MM.1S (cell line): ENCODE measurements at places on chromosomes 11 and 22.

GRCh38 chr11:104198576-104198975 lies 34.6 kb upstream of the PDGFD start:
- no peak for DNase-seq

GRCh38 chr11:66327171-66328030 lies 8.8 kb downstream of the RIN1 start:
- no peak for DNase-seq

DNA sequence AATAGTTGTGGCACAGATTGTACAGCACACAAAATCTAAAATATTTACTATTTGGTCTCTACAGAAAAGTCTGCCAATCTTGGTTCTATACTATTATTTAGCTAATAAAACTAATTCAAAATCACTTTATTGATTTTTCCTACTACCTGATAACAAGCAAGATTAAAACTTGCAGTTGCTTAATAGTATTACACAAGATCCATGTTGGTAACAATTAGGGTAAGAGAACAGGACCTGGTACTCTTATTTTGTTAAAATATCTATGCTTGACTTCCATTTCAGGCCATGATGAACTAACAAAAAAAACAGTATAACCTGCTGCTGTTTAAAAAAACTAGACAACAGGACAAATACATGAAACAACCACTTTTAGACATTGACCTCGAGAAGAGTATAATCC lies 52.4 kb downstream of the CWF19L2 start:
- DNase-seq, result no peak

DNA sequence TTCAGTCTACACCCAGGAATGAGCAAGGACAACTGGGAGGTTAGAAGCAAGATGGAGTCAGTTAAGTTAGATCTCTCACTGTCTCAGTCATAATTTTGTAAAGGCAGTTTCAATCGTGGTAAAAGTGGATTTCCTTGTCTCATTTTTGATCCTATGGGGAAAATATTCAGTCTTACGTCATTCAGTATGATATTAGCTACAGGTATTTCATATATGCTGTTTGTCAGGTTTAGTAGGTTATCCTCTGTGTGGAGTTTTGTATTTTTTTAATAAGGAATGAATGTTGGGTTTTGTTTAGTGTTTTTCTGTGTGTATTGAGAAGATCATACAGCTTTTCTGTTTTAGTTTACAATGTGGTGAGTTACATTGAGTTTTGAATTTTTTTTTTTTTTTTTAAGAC lies 11.8 kb downstream of the SPECC1L start:
- DNase-seq, result no peak

DNA sequence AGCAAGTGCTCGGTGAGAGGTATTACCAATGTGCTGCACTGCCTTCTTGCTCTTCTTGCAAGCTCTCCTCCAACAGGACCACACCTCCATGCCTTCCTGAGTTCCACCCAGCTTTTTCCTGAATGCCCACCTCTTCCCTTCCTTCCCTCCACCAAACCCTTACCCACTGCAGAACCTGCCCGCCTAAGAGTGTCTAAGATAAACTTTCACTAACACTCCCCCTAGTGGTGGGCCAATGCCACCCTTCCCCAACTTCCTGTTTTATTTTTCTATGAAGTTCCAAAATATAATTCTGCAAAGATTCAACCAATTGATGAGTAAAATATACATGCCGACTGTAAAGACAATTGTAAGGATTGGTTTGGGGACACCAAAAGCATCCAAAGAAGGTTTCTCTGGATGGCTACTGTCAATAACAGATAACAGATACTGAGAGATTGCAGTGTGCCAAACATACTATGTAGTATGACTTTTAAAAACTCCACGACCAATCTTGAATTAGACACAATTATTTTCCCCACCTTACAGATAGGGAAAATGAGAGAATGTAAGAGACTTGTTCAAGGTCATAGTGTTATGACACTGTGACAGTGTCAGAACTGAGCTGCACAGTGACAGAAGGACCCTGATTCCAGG lies 38.6 kb upstream of the BMAL1 start:
- peak; percentile 50 for DNase-seq

GRCh38 chr11:107705027-107705426 lies 6.8 kb downstream of the SLN start:
- DNase-seq, result no peak

DNA sequence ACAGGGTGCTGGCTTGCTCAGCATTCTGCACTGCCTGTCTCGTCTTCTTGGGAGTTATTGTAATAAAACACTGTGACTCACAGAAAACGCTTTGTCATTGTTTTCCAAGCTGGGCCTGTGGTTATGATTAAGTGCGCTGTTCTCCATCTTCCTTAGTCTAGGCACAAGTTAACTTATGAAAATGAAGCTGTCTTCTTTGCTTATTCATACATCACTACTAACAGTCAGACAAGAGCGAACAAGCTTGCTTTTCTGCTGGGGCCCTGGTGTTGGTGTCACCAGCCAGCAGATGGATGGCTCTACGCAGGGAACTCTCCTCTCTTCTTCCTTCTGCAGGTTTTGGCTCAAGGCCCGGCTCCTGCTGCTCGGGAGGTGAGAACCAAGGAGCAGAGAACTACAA lies 380.1 kb upstream of the SYN3 start:
- no peak for DNase-seq

GRCh38 chr11:13108416-13108815 lies 99.3 kb downstream of the RASSF10 start:
- DNase-seq, result no peak

- no peak for DNase-seq
Measured at GRCh38 chr11:113505046-113505445, 29.8 kb upstream of the DRD2 start.

GRCh38 chr11:74849525-74850391 lies 99.1 kb downstream of the XRRA1 start:
- no peak for DNase-seq

- DNase-seq, result no peak
Measured at GRCh38 chr22:43477966-43478365, 66.2 kb downstream of the MPPED1 start.

DNA sequence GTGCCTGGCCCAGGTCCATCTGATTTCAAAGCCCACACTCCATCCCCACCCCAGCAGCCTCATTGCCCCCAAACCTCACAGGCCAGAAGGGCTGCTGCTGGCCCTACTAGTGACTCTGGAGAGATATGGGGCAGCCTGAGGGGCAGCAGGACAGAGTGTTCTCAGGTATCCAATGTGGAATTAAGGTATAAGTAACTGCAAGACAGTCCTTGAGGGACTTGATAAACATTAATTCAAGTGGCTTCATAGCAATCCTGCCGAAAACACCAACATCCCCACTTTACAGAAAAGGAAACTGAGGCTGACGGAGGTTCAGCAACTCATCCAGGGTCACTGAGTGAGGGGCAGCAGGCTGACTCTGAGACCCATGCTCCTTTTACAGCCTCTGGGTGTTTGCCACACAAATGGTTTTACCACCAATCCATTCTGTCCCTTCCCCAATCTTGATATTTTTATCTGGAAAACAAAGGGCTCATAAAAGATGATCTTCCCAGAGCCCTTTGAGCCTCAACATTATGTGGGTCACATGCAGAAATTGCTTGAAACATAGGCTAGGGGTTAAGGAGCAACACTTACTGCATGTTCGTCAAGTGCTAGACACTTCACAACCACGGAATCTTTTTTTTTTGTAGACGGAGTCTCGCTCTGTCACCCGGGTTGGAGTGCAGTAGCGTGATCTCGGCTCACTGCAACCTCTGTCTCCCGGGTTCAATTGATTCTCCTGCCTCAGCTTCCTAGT lies 2.3 kb downstream of the NIPSNAP1 start:
- DNase-seq, result no peak

GRCh38 chr11:119578521-119579191 lies 150.3 kb downstream of the NECTIN1 start:
- no peak for DNase-seq

- DNase-seq, result no peak
Measured at GRCh38 chr11:11998091-11998781, 10.2 kb downstream of the DKK3 start.

GRCh38 chr22:46934746-46935491 lies 172.5 kb downstream of the TBC1D22A start:
- DNase-seq, result no peak

- DNase-seq, result no peak
Measured at GRCh38 chr11:9273376-9274336, 8.5 kb upstream of the DENND5A start.

GRCh38 chr11:27864091-27864491 lies 163.8 kb upstream of the BDNF start:
- no peak for DNase-seq

GRCh38 chr22:48445113-48445827 lies 1382.4 kb downstream of the BRD1 start:
- DNase-seq, result no peak

GRCh38 chr11:2848497-2848896 lies 37.1 kb downstream of the CDKN1C start:
- no peak for DNase-seq

- peak; percentile 41 for DNase-seq
Measured at GRCh38 chr22:41687901-41688364, 734 bp downstream of the SNU13 start.

GRCh38 chr11:92880381-92880780 lies 89.1 kb upstream of the MTNR1B start:
- no peak for DNase-seq

DNA sequence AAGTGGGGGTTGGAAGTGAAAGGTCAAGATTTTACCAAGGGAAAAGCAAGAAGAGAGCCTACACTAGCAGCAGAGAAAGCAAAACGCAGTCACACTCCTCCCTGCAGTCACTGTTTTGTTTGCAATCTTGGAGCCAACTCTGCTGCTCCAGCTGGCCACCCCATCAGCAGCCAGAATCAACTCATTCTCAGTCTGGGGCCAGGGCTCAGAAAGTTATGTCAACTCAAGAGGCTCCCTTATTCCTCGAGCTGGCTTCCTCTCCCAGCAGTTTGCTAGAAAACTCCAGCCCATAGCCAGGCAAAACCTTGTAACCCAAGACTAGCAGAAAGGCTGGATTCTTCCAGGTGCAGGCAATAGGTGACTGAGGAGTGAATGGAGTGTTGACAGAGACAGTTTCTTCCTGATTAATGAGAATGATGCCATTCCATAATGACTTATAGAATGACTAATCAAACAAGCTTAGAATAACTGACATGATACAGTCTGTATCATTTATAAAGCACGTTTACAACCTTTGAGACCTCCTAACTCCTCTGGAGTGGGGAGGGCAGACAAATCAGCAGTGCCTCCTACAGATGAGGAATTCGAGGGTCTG lies 53.4 kb downstream of the P4HA3 start:
- DNase-seq, result no peak

DNA sequence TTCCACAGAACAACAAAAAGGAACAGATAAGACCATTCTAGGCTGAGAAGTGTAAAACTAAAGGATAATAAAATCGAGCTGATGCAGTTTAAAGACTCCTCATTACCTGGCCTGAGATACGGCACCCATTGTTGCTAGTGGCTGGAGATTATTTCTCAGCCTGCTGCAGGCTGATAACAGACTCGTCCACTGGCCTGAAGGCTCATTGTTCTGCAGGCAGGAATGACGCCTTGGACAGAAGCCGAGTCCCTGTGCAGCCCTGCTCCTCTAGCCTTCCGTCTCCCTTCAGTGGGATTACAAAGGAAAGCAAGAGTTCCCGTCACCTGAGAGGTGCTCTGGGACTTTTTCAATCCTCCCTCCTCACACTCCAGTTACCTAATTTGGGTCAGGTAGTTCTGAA lies 1065.3 kb downstream of the OPCML start:
- DNase-seq, result no peak

- DNase-seq, result no peak
Measured at GRCh38 chr11:68035266-68035876, 3.5 kb upstream of the TCIRG1 start.

GRCh38 chr11:16780146-16780545 lies 41.7 kb downstream of the C11orf58 start:
- no peak for DNase-seq

DNA sequence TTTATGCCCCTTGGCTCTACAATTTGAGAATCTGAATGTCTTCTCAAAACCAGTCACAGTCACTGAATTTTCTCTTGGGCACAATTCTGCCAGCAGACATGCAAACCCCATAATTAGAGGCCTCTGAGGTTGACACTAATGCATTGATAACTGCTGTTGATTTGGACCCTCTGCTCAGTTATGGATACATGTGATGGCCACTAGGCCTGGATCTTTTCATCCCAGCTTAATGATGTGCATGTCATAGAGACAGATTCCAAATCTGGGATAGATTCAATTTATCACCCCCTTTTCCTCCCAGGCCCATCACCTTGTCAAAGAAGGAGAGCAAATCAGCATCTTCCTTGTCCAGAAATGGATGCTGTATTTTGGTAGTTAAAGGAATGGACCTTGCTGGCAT lies 92.2 kb downstream of the C11orf91 start:
- DNase-seq, result no peak

DNA sequence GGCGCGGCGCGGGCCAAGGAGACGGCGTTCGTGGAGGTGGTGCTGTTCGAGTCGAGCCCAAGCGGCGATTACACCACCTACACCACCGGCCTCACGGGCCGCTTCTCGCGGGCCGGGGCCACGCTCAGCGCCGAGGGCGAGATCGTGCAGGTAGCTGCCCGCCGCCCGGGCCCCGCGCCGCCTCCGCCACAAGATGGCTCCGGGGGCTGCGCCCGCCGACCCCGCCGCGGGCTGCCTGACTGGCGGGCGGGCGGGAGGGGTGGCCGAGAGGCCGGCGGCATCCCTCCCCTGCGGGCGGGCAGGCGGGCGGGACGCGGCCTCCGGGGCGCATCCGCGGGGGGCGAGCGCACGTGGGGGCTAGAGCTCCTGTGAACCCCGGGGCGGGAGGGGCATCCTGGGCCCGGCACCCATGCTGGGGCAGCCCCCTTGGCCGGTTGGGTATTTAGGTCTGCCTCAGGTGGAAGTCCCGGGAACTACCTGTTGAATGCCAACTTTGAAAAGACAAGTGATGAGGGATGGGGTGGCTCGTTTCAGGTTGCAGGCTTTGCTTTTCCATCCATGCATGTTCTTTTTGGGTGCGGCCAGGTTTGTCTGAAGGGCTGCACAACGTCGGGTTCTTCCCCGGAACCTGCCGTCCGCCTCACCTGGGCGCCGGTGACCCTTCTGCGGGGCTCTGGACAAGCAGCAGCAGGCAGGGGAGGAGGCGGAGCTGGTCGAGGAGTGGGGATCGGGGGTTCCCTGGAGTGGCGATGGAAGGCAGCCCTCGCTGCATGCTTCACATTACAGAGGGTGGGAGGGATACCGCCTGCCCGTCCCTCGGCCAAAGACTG lies 760 bp downstream of the ZNRF3 start:
- DNase-seq, result peak; percentile 57

DNA sequence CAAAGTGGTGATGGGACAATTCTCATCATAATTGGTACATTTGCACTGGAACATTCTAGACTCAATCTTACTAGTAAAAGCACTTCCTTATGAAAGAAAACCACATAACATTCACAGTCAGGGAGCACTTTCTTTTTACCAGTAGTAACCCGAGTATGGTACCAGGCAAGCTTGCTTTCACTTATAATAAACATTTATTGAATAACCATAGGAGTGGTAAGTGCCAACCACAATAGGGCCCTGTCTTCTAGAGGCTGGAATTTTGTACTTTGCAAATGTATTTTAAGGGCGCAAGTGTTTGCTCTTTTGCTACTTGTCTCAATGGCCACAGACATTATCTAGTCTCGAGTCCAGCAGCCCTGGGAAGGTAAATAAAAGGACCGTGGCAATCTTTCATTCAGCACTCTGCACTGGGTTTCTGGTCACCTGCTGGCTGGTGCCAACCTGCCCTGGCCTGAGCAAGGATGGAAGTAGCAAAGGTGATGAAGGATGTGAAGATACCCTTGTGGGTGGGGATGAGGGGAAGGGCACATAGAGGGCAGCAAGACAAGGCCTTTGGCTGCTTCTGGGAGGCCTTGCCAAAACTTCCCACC lies 24.2 kb downstream of the C22orf31 start:
- DNase-seq, result no peak
